Stimulated activated CD4-positive, alpha-beta T cell treated with anti-CD3 and anti-CD28 coated beads, Interleukin-1b, Interleukin-23, amount 100 ng/mL, for 4 hours (primary cell): ENCODE measurements at places on chromosomes 6 and 20.

GRCh38 chr20:23153696-23154341 lies 67.7 kb upstream of the CD93 start:
- DNase-seq: no peak

DNA sequence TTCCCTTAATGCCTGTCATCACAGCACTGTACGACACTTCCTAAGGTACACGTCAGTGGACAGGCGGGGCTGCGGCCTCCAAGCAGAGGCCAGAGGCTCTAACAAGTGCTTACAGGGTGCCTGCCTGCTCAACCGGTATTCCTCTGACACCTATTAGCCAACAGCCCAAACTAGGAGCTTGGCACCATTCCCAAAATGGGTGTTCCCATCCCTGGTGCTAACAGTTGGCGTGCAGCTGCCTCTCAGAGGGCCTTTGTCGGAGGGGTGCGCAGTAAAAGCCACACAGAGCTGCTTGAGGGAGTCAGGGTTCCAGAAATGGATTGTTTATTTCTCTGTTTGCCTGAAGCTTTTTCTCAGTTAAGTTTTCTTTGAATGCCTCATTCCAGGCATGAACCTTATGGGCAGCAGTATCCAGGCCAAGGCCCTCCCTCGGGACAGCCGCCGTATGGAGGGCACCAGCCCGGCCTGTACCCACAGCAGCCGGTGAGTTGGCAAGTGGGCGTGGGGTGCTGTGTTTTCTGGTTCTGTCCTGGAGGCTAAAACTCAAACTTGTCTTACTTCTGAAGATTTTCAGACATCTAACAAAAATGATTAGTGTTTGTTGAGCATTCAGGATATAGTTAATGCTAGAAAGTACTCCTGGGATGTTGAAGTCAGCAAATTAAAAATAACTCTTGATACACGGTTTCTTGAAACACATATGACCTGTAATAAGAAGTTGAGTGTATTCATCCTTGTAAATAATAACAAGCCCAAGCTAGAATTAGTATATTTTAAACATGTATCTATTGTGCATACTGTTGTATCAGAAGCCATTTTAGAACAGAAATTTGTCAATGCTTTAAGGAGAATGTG lies 124.7 kb downstream of the TMEM242 start:
- no peak for DNase-seq

GRCh38 chr6:7579851-7580250 lies 10.1 kb upstream of the SNRNP48 start:
- DNase-seq: no peak

GRCh38 chr6:156102129-156102528 lies 646.5 kb upstream of the NOX3 start:
- no peak for DNase-seq

- DNase-seq: no peak
Measured at GRCh38 chr20:59042151-59042795, at the start of gene PRELID3B. TSS of gene PRELID3B (minus strand) at chr20:59042786. CDS start at chr20:59042730, 56 bp downstream.

DNA sequence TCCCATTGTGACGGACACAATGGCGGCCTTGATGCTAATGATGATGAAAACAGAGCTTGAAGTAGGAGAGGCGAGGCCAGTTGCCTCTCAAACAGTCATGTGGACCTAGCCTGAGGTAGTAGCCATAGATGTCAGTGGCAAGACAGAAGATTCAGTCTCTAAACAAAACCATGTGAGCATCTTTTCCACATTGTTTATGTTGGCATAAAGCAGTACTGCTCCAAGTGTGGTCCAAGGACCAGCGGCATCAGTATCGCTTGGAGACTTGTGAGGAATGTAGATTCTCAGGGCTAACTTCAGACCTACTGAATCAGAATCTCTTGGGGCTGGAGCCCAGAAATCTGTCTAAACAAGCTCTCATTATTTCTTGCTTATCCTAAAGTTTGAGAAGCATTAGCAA lies 312.8 kb upstream of the JAG1 start:
- DNase-seq: no peak

GRCh38 chr20:33796263-33796906 lies 14.8 kb upstream of the CHMP4B start:
- DNase-seq: no peak

- DNase-seq: no peak
Measured at GRCh38 chr6:140846503-140847261, 1286.0 kb upstream of the GJE1 start.

GRCh38 chr20:46270977-46271744 lies 37.1 kb downstream of the CDH22 start:
- DNase-seq: no peak

DNA sequence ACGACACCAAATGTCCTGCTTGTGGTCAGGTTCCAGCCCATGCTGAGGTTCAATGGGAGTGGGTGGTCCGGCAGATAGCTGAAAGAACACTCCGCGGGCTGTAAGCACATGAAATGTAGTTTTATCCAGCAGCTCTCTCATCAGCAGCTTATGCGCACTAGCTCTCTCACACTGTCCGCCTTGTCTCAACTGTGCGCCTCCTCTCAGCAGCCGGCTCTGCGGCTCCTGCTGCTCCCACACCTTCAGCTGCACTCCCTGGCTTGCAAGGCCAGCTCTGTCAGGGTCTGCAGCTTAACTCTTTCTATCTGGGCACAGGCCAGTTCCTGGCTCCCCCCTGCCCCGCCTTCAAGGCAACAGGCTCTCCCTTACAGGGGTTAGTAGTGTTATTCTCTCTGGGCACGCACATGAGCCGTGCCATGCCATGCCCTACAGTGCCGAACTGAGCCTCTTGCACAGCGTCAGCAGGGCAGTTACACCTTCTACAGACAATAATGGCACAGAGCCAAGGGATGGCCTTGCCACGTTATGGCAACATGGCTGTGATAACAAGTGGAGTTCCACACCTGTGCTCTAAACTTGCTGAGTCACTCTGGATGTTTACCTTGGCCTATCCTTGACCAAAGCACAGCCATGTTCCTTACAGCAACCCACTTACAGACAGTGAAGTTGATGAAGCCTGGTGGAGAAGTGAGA lies 84.0 kb upstream of the LRFN2 start:
- no peak for DNase-seq

GRCh38 chr6:152244998-152245630 lies 392.0 kb downstream of the SYNE1 start:
- DNase-seq: no peak

- peak; percentile 65 for DNase-seq
Measured at GRCh38 chr6:156719720-156720563, 57.2 kb upstream of the ARID1B start.

DNA sequence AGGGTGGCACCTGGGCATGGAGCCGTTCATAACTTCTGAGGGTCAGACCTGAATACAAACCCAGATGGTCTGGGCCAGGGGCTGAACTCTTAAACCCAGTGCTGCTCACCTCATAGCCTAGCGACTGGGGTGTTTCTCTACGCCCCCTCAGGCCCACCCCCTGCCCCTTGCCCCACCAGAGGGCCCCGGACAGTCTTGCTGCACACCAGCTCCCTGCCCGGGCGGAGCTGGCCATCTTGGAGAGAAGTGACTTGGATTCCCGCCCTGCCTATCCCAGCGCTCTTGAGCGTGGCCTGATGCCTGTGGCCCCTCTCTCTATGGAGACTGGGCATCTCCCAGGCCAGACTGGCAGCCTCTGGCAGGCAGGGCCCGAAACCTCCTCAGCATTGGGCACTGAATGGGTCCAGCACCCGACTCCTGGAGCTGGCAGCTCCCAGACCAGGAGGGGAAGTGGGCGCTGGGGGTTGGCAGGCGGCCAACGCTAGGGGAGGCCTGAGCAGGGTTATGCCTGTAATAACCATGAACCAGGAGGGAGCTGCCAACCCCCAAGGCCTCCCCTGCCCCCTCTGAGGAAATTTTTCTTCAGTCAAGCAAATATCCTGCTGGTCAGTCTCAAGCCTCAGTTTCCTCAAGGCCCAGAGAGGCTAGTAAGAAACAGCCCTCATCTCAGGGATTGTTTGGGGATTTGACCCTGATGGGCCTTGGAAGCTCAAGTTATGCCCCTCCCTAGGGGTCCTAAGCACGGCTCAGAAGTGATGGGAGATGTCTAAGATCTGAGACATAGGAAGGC lies 169.5 kb downstream of the VEGFA start:
- DNase-seq: no peak

DNA sequence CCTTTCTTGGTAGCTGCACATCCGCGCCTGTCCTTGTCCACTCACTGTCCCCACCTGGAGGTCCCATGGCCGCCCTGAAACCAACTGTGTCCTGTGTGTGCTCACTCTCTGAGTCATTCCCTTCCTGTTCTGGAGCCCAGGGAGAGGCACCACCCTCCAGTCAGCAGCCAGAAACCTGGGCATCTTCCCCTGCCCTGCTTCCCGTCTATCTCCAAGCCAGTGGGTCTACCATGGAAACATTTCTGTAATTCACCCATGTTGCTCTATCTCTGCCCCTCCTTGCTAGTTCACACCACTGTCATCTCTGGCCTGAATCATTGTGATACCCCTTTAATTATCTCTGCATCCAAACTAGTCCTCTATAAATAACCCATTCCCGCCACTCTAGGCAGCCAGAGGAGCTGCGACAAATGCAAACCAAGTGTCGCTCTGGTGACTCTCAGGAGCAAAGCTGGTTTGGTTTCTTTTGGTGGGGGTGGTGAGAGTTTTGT lies 28.8 kb upstream of the SYNJ2 start:
- DNase-seq: no peak

GRCh38 chr6:21395121-21395520 lies 198.4 kb upstream of the SOX4 start:
- DNase-seq: no peak

GRCh38 chr6:53922539-53922981 lies 127.8 kb downstream of the LRRC1 start:
- DNase-seq: no peak

DNA sequence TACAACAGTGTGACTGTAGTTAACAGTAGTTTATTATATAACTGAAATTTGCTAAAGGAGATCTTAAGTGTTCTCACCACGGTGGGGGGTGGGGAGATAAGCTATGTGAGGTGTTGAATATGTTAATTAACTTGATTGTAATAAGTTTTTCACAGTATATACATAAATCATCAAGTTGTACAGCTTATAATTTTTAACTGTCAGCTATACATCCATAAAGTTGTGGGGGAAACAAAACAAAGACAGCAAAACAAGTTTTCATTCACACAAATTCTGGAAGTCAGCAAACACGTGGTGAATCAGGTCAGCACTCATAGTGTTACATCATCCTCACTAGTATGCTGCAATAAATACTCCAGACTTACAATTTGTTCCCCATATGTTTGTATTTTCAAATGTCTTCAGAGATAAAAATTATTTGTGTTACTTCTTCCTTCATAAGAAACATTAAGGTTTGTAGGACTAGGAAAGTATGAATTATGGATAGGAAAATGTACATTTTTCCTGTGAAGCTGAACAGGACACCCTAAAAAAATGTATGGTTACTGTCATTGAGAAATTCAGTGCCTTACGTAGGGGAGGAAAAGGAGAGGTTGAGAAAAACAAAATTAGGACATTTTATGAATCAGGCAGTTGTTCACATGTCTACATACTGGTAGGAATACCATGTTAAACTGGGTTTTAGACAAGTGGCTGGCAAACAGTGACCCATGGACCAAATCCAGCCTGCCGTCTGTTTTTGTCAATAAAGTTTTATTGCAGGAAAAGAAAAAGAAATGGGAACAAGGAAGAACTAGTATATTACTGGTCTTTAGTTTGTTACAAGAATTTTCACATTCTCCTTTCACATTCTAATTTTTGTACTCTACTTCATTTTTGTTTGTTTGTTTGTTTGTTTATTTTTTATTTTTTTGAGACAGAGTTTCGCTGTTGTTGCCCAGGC lies 6.0 kb downstream of the SUMO4 start:
- DNase-seq: no peak

- DNase-seq: no peak
Measured at GRCh38 chr20:33516882-33517281, 27.0 kb downstream of the CBFA2T2 start.

- no peak for DNase-seq
Measured at GRCh38 chr20:4897600-4897999, 103.7 kb downstream of the SLC23A2 start.

GRCh38 chr6:7171119-7171518 lies 63.4 kb downstream of the RREB1 start:
- DNase-seq: no peak

GRCh38 chr6:52341561-52342260 lies 20.2 kb upstream of the PAQR8 start:
- DNase-seq: no peak

- no peak for DNase-seq
Measured at GRCh38 chr20:44598423-44599305, 16.3 kb downstream of the PKIG start.

GRCh38 chr6:39496456-39496855 lies 174.0 kb upstream of the KCNK16 start:
- no peak for DNase-seq

DNA sequence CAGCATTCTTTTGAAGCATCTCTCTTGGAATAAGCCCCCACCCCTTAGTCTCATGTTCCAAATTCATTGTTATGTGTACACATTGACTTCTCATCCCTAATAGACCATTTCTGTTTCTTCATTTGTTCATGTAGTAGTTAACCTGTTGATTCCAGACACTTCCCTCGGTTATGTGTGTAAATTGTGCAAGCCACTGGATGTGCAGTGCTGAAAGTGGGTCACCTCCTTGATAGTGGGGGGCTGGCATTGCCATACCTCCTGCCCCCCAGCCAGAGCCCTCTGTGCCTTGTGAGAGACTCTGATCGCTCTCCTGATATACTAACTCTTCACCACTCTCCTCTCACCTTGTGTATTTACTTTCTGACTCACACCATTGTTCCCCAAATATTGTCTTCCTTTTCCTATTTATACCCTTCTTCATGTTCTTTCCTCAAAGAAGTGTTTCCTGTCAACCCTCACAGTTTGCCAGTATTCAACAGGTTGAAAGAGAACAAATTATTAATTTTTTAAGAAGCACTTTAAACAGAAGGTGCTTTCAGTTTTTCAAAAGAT lies 59.0 kb downstream of the HIVEP1 start:
- no peak for DNase-seq

DNA sequence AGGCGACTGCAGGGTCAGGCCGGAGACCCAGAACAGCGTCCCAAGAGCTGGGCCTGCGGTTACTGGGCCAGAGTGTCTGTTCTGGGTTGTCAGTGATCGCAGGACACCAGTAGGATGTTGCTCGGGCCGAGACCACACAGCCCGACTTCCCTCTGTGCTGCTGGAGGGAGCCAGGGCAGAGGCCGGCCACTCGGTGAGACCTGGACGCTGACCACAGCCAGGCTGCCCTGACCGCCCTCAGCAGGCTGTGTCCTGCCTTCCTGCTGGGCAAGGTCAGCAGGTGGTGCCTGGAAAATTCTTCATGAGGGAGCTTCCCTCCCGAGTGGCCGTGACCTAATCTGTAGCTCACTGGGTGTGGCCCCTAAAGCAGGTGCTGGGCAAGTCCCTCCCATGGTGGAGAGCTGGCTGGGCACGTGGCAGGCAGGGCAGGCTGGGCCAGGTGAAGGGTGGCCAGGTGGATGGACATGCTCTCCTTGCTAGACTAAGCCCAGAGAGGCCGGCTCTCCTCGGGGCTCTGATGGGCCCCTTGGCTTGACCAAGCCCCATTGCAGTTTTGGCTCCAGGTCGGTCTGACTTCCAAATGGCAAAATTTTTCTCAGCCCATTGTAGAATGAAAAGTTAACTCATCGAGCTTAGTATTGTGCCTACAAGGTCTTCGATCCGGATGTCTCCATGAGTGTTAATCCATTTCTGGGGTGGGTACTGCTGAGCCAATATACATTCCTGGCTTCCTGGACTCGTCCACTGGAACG lies 1.9 kb downstream of the SLCO4A1 start:
- DNase-seq: no peak

GRCh38 chr6:144896289-144896688 lies 611.2 kb downstream of the UTRN start:
- DNase-seq: no peak
